Right ventricle myocardium inferior (tissue), 1 donor: ENCODE measurements at places on chromosomes 11 and 22.

DNA sequence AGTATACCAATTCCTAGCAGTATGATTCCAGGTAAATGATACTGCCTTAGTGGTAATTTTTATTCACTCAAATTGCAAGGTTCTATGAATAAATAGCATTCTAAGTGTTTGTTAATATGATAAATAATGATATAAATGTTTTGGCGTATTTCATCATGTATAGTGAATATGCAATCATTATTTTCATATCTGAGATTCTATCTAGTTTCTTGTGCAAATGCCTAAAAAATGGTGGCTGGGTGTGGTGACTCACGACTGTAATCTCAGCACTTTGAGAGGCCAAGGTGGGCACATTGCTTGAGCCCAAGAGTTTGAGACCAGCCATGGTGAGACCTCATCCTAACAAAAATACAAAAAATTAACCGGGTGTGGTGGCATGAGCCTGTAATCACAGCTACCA is 13.9 kb downstream of the HIPK3 start:
- DNase-seq: no peak

GRCh38 chr22:21650823-21651520 is 8.9 kb downstream of the SDF2L1 start:
- DNase-seq: no peak

DNA sequence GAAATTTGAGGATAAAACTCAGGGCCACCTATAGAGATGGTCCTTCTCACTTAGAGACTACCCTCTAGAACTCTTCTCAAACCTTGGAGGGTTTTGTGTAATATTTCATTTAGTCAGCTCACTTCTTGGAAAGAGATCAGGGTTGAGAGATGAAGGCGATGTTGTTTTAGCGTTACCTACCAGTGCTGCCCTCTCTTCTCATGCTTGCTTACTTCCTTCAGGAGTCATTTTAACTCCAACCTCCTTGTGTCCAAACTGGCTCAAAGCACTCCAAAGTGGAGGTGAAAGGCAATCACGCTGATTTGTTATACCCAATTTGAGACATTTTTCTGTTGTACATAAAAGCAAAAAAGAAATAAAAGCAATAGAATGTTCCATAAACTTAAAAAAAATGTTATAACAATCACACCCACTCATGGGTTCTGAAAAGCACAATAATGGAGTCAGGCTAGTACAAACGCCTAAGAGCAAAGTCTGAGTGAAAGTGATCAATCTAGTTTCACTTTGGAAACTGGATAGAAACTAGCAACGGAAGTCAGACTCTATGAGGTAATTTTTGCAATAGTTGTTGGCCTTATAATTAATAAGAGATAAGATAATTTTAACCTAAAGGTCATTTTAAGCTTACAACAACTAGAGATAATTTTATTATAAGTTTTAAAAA is 117.1 kb downstream of the MRTFA start:
- no peak for DNase-seq

- DNase-seq: no peak
These were observed 14.5 kb downstream of the DEAF1 start for GRCh38 chr11:680476-680875.

GRCh38 chr11:73314117-73314961 is 6.3 kb downstream of the ARHGEF17 start:
- DNase-seq: no peak

DNA sequence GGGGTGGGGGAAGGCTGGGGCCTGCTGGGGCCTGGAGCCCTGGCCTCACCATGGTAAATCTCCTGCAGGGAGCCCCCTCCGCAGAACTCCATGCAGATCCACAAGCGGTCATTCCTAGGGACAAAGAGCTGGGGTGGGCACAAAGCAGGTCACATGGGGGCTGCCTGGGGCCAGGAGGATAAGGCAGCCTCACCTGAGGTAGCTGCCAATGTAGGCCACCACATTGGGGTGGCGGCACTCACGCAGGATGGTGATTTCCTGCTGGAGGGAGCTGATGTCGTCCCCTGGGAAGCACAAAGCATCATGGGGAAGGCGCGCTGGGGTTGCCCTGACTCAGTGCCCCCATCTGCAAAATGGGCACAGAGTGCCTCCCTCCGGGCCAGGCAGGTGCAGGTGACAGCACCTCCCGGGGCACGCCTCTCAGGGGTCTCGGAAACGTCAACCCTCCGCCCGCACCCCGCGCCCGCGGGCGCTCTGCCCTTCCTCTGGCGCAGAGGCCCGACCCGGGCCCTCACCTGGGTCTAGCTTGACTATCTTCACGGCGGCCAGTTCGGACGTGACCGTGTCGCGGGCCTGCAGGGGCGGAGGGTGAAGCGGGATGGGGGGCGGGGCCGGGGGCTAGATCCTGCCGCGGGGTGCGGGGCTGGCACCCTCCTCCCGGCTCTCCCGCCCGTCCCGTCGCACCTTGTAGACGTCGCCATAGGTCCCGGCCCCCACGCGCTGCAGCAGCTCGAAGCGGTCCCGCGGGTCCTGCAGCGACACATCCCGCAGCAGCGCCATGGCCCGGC is 450 bp downstream of the MAP4K2 start:
- DNase-seq: peak; percentile 65

GRCh38 chr11:106331176-106331575 is 253.7 kb downstream of the AASDHPPT start:
- no peak for DNase-seq

DNA sequence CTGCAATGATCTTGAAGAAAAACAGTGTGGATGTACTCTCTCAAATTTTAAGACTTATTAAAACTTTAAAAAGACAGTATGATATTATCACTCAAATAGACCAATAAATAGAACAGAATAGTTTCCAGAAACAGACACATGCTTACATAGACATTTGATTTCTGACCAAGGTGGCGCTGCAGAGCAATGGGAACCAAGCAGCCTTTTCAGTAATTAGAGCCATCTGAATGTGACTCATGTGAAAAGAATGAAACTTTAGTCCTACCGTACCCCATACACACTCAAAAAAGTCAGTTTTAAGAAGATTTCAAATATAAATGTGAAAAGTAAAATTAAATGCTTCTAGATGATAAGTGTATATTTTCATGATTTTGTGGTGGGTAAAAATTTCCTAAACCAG is 74.2 kb upstream of the MS4A8 start:
- no peak for DNase-seq

DNA sequence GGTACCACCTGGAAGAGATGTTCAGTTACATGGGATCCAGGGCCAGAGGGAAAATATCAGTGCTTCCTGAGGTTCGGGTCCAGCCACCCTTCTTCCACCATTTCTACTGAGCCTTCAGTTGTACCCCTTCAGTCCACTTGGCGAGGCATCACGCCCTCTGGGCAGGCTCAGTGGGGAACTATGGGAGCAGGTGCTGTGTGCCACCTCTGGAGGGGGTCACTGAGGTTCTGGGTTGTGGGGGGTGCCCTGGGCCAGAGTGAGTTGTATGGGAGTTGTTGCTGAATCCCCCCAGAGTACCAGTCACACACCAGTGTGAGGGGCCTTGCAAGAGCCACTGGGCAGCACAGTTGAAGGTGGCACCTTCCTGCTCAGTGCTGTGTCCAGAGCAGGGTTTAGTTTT is 2.7 kb upstream of the SREBF2 start:
- no peak for DNase-seq

GRCh38 chr11:18063862-18064434 is 17.9 kb upstream of the TPH1 start:
- no peak for DNase-seq

DNA sequence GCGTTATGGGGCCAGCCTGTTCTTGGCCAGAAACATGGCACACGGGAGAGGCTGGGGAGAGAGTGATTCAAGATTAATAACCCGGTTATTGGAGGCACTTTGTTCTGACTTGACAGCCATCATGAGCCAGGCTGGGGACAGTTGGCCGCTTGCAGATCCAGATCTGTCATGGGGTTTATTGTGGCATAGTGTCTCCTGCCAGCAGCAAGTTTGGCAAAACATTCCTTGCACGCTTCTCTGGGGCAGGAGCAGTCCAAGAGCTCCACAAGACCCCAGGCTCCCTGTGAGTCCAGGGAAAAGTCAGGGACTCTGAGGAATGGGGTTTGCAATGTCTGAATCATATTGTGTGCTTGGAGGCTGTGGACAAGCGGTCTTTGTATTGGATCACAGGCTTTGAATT is 270.4 kb downstream of the MIAT start:
- no peak for DNase-seq

GRCh38 chr22:47623763-47624148 is 861.3 kb downstream of the TBC1D22A start:
- DNase-seq: no peak

DNA sequence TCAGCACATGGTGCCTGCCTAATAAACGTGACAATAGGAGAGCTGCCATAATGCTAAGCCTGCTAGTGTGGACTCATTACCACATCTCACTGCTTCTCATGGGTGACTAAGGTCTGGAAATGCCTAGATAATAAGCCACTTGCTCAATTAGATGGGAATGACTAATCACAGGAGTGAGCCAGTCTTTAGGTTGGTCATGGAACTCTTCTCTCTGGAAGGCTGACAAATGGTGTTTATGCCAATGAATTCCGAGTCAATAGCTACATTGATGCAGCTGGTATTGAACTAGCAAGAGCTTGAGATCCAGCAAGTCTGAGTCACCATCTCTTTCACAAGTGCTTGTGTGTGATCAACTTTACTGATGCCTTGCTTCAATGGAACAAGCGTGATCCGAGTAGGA is 334.9 kb downstream of the OPCML start:
- DNase-seq: no peak

- DNase-seq: no peak
These were observed 1.8 kb downstream of the YWHAH start for GRCh38 chr22:31945971-31946680.

DNA sequence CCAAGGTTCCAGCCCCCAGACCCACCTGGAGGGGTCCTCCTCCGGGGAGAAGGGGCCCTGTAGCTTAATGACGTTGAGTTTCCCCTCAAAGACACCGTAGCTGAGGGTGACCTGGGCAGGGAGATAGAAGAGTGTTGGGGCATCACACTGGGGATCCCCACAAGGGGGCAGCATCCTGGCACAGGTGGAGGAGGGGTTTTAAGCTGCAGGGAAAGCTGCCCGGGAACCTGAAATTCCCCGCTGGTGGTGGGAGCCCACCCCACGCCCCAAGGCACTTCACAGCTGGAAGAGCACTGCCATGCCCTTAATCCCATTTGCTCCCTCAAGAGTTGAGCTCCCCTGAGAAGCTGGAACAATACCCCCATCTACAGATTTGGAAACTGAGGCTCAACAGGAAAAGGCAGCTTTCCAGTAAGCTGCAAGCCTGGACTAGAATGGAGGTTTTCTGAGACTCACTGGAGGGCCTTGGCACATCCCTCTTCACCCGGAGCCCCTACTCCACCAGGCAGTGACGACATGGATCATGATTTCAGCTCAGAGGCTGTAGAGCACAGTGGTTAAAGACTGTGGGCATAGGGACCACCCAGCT is 13.7 kb downstream of the MFNG start:
- peak; percentile 60 for DNase-seq

DNA sequence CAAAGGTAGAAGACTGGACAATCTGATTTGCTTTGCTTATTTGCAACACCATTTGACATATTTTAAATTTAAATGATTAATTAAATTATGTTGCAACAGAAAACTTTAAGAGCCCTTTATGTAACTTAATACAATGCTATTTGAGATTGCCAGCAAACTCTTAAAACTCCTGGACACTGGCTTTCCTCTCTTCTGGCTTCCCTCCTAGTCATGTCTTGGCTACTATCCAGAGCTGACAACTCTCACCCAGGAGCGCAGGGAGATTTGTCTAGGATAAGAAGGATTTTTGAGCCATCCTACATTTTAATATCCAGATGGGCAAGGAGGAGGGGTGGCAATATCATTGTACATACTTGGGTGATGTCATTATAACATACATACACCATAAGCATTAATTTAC is 134.3 kb downstream of the ELP4 start:
- no peak for DNase-seq

DNA sequence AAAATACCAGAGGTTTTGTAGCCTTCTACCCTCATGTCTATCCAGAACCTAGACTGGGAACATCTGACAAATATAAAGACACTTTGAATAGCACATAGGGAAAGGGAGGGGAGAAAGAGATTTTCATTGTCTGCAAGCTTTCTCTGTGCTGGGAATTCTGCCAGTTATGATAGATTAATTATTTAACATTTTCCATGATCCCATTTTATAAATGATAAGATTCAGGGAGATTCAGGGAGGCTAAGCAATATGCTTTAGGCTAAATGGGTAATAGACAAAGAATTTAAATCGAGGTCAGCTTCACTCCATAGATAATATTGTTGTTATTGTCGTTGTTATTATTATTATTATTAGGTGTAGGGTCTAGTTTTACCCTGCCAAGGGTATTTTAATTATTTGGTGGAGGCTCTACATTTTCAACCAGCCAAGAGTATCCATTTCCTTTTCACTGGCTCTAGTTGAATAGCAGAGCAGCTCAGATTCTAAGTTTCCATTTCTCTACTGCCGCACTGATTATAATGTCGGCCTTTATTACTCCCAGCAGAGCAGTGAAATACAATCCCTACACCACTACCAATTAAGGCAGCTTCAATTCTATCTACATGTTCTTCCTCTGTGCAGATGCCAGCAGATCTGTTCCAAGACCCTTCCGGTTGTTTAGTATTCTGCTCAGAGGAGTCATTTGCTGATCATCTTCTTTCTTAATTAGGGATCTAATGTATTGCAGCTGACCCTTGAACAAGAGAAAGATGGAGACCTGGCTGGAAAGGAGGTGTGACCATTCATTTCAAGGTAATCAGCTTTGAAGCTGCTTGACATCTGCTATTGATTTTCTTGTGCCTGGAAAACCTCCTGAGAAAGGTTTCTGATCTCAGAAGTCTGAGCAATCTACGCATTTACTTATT is 23.8 kb upstream of the SYN3 start:
- no peak for DNase-seq

DNA sequence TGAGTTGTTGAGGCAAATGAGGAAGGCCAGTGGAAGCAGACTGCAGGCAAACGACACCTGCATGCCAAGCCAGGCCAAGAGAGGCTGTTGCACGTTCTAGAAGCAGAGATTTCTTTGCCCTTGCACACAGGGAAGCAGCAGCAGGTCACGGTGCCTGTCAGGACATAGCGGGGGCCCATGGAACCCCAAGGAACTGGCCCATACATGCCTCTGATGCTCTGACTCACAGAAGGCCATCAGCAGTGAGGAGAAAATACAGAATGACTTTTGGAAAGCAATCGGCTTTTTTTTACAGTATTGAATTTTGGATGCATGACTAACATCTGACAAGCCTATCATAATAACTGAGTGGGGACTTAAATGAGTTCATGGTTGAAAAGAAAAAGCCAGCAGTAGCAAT is 123.9 kb downstream of the MPPED1 start:
- no peak for DNase-seq

DNA sequence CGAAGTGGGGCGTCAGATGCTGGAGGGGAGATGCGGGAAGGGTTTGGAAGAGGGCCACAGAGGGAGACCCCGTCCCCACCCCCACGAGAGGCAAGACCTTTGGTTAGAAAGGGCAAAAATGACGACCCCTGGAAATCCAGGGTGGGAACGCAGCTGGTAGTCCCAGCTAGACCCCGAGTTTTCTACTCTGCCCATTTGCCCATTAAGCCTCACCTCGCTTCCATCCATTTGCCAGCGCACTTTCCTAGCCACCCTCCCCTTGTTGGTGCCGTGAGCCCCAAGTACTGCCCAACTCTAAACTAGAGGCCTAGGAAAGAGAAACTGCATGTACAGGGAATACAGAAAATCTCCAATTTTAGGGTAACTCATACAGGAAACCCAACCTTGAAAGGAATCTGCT is 370 bp downstream of the DDX25 start:
- no peak for DNase-seq
